ENCODE measurements at places on chromosomes 3 and 15. TPM values are rescaled to one million over a fixed set of nuclear protein-coding genes. Genes with fewer than 3 reads are reported as not detected.

The PP2D1 gene
- polyA plus RNA-seq, result 1.1 TPM

The TMEM212 gene
- polyA plus RNA-seq, result 0.41 TPM

The CFAP161 gene
- 2.5 TPM for polyA plus RNA-seq

The TGM5 gene
- polyA plus RNA-seq, result not detected

The PRR20G gene
- polyA plus RNA-seq, result not detected

The SLC28A1 gene
- 0.21 TPM for polyA plus RNA-seq

The LSAMP gene
- polyA plus RNA-seq, result 174 TPM

The ANKRD34C gene
- polyA plus RNA-seq, result 0.48 TPM

The ADGRG7 gene
- polyA plus RNA-seq, result not detected

The SLC51B gene
- 1.1 TPM for polyA plus RNA-seq

The SPINK8 gene
- 1.6 TPM for polyA plus RNA-seq

The FBN1 gene
- polyA plus RNA-seq, result 51.1 TPM

The ANAPC13 gene
- 111 TPM for polyA plus RNA-seq

The GPR149 gene
- polyA plus RNA-seq, result 1.5 TPM

The NGRN gene
- 323 TPM for polyA plus RNA-seq

The REC114 gene
- polyA plus RNA-seq, result not detected

The GPR160 gene
- polyA plus RNA-seq, result 2.1 TPM

The CCR1 gene
- polyA plus RNA-seq, result 5.9 TPM

The AADAC gene
- polyA plus RNA-seq, result not detected

The ROBO2 gene
- polyA plus RNA-seq, result 93.2 TPM

The KNSTRN gene
- 33.9 TPM for polyA plus RNA-seq

The GPR176 gene
- 28.1 TPM for polyA plus RNA-seq

The ISL2 gene
- 3.1 TPM for polyA plus RNA-seq

The CLDN18 gene
- polyA plus RNA-seq, result 0.44 TPM

The MAGEL2 gene
- 25.3 TPM for polyA plus RNA-seq

The LRTM1 gene
- polyA plus RNA-seq, result 0.44 TPM

The FBXW12 gene
- 0.54 TPM for polyA plus RNA-seq

The P3H2 gene
- polyA plus RNA-seq, result 9.7 TPM

The CNTN4 gene
- 29.2 TPM for polyA plus RNA-seq

The LRRK1 gene
- 5.1 TPM for polyA plus RNA-seq

The COLQ gene
- 10.8 TPM for polyA plus RNA-seq

The ITIH1 gene
- polyA plus RNA-seq, result 0.15 TPM

The STRIT1 gene
- polyA plus RNA-seq, result 1.0 TPM

The GOLGA8R gene
- polyA plus RNA-seq, result 8.1 TPM

The ROBO1 gene
- 94.8 TPM for polyA plus RNA-seq

The TMEM39A gene
- 26.8 TPM for polyA plus RNA-seq

The GRK7 gene
- 0.21 TPM for polyA plus RNA-seq

The PTPRG gene
- 29.2 TPM for polyA plus RNA-seq

The SI gene
- polyA plus RNA-seq, result not detected

The GLDN gene
- 4.4 TPM for polyA plus RNA-seq

The ZCWPW2 gene
- 1.5 TPM for polyA plus RNA-seq

The SLC33A1 gene
- polyA plus RNA-seq, result 17.2 TPM

The MOBP gene
- 318 TPM for polyA plus RNA-seq

The ZNF80 gene
- polyA plus RNA-seq, result not detected

The NEK10 gene
- polyA plus RNA-seq, result 6.1 TPM

The GPR156 gene
- polyA plus RNA-seq, result 2.1 TPM

The CIDEC gene
- 0.24 TPM for polyA plus RNA-seq

The POU1F1 gene
- 0.24 TPM for polyA plus RNA-seq

All from spinal cord (tissue), 10 donors.